ENCODE measurements at places on chromosomes 3 and 15.
A peak's percentile ranks its signal among the peaks of the same experiment; 100 is the strongest.

GRCh38 chr3:76199382-76199781 lies 414.0 kb upstream of the ZNF717 start:
- no peak for DNase-seq

DNA sequence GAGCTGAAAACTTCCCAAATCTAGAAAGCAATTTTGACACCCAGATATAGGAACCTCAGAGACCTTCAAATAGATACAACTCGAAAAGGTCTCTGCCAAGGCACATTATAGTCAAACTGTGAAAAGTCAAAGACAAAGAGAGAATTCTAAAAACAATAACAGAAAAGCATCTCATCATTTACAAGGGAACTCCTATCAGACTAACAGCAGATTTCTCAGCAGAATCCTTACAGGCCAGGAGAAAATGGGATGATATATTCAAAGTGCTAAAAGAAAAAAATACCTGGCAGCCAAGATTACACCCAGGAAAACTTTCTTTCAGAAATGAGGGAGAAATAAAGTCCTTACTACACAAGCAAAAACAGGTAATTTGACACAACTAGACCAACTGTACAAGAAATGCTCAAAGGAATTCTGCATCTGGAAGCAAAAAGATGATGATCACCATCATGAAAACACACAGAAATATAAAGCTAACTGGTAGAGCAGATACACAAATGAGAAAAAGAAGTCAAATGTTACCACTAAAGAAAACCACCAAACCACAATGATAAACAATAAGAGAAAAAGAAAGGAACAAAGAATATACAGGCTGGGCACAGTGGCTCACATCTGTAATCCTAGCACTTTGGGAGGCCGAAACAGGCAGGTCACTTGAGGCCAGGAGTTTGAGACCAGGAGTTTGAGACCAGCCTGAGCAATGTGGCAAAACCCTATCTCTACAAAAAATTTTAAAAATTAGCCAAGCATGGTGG lies 50.4 kb downstream of the ADAM10 start:
- no peak for DNase-seq

DNA sequence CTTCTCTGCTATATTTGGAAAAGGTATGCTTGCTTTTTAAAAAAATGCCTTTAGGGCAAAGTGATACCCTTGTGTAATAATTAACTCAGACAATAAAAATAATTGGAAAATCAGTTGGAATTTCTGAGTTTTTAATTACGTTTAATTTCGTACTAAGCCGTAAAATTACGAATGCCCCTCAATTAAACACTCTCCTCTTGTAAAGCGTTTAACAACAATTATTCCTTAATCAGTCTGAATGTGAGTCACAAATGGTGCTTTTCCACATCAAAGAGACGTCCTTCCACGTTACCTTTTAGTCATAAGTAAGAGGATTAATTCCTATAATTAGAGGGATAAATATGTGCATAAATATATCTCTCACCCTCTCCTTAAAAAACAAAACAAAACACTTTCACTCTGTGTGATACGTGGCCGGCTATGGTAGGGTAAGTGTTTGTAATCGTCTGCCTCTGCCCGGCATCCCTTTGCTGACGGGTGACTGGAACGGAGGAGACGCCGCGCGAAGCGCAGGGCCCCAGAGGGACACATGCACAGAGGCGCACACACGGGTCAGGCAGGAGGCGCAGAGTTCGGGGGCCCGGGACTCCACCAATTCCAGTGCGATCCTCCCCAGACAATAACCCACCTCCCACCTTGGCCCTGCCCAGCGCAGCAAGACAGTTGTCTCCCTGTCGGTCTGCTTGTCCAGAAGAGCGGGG lies 9.7 kb upstream of the MEIS2 start:
- DNase-seq, result no peak

- DNase-seq, result no peak
These were observed 1.8 kb downstream of the TWF2 start for GRCh38 chr3:52237006-52237656.

DNA sequence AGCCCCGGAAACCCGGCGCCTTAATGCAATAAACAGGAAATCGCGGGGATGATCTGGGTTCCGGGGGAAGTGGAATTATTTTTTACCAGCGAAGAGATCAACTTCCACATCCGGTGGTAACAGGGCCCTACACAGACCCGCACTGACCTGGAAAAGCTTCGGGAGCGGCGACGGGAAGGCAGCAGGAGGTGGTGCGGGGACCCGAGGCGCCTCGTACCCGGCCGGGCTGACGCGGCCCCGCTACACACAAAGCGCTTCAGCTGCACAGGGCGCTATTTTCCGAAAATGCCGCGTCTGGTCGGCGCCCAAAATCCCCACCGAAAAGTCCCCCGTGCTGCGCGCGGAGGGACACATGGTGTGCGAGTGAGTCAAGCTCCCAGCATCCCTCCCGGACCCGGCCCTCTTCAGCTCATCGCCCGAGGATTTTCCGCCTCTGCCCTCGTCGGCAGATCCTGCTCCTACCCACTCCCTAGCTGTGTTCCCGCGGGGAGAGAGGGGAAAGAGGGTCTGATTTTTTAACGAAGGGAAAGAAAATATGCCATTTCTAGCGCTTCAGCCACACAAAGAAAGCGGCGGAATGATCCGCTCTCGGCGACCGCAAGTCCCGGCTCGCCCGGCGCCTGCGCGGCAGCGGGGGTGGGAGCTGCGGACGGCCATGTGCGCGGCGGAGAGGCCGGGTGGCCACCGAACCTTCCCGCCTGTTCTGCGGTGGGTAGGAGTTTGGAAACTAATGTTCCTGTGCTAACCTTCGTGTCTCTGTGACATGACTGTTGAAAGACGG lies at the start of gene GABPB1:
TSS of gene GABPB1 (minus strand) at position 361 of the 781 bp plus-strand sequence. CDS start 45,400 bp downstream, outside the sequence.
- DNase-seq, result peak; percentile 78

DNA sequence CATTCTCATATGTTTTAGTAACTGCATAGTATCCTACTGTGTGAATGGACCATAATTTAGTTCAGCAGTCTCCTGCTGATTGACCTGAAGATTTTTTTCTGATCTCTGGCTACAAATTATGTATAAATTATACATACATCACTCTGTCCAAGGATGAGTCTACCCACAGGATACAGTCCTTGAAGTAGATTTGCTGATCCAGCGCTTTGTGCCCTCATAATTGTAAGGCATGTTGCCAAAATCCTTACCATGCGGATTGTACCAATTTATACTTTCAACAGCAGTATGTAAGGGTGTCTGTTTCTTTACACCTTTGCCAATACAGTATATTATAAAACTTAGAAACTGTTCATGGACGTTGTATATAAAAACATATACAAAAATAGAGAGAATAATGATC lies 46.5 kb downstream of the ACAA1 start:
- DNase-seq, result no peak

DNA sequence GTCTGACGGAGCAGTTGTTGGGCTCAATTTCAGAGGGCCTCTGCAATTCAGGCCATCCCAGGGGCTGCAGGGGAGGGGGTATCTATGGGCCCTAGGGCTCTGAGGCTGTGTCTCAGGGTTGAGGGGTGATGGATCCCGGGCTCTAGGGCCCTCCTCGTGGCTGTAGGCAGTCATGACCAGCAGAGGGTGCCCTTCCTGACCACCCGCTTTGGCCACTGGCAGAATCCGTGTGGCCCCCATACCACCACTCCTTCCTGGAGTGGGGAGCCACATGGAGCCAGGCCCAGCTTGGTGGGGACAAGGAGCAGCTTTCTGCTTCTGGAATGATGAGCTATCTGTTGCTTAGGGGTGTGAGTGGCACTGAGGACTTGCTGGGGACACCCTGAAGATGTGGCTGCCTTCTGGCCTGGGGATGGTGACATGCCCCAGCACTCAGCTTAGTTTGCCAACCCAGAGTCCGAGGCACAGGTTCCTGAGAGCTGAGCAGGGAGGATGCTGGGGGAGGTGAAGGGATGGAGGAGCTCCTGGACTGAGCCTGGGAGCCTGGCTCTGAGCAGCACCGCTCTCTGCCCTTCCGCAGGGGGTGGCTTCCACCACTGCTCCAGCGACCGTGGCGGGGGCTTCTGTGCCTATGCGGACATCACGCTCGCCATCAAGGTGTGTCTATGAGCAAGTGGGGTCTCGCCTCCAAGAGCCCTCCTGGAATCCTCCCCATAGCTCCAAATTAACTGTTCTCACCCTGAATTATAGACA lies 20.2 kb downstream of the HDAC11 start:
- DNase-seq, result no peak

- DNase-seq, result no peak
These were observed 34.5 kb downstream of the FANCI start for GRCh38 chr15:89278307-89278706.

DNA sequence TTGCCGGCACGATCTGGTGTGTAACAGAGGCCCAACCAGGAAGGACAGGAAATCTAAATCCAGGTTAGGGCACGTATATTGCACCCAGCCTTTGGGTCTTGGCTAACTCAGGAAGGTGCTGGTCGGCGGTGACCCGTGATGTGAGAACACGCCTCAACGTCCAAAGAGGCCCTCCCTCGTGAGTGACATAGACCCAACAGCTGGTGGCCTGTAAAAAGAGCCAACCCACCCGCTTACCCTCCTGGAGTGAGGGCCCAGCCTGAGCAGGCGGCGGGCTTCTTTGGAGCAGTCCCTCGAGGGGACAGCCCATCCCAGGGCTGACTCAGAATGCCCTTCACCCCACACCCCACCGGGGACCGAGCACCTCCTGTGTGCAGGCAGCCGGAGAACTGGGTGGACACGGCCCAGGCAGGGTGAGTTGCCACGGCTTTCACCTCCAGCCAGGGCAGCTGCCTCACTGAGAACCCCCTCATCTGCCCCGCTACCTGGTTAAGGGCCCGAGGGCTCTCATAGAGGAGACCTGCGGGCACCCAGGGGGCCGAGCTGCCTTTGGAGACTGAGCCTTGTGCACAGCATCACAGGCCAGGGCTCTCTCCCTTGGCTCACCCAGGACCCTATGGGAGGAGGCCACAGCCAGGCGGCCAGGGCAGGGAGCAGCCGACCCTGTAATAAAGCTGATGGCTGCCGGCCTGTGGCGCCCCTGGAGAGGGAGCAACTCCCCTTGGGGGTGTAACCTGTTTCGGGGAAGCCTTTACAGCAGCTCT lies 41.8 kb downstream of the ZNF710 start:
- DNase-seq, result no peak

DNA sequence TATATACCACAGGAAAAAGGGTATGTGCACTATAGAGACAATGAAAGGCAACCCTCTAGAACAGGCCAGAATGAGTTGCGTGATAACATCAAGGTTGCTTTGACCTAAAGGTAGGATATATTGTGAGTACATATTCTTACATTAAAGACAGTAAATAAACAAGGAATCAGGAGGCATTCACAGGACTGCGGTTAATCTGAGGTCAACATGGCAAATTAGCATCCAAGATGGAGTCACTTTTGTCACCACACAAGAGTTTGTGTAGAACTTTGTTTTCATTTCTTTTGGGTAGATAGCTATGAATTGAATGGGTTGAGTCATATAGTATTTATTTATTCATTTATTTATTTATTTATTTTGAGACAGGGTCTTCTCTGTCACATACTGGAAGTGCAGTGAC lies 11.5 kb upstream of the SCAP start:
- DNase-seq, result no peak

DNA sequence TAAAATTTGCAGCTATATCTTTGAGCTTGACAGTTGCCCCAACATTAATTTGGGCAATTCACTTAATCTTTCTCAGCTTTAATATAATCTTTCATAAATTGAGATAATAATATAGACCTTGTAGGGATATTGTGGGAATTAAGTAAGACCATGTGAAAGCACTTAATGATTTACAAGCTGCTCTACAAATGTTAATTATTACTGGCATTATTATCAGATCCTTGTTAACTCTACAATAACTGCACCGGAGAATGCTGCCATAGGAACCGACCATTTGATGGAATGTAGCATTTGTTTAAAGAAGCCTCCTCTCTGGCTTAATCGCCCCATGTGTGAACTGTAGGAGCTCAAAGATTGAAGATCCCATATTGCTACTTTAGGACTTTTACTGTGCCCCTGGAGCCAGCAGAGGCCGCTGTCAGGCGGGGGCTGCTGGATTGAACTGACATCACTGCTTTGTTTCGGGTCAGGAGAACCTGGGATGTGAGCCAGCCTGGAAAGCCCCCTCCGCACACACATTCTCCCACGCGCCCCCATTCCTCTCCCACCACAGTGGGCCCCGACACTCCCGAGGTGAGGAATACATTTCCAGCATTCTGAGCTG lies 154.2 kb upstream of the TNIK start:
- DNase-seq, result no peak

- DNase-seq, result peak; percentile 40
These were observed 10.9 kb downstream of the TM2D3 start for GRCh38 chr15:101641129-101641764.

DNA sequence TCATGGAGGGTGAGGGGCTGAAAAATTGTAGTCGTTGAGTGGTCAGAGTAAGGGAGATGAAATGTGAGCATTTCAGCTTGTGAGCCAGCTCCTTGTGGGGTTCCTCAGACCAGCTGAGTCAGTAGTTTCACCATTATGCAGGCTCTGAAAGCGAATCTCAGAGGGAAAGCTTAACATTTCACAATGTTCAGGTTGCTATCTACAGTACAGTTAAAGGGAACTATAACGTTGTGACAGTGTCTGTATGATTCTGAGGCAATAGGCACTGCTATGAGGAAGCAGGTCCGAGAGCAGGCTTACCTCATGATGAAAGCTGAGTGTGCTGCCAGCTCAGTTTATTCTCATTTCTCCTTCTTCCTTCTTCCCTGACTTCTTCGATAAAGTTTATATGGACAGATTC lies 469.6 kb downstream of the EDEM1 start:
- DNase-seq, result no peak

DNA sequence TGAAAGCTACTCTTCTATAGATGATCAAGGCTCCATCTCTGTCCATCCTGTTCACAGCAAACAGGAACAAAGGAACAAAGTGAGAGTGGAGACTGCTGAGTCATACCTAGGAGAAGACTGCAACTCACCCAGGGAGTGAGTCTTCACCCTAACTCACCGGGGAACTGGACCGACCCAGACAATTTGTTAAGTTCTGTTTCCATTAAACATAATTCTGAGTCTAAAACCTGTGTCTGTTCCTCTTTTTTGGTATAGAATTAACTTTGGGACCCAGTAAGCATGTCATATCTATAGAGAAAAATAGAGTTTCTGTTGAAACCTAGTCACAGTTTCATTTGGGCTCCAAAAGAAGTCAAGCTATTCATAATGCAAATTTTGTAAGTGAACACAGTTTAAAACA lies 21.6 kb downstream of the CCDC80 start:
- no peak for DNase-seq

GRCh38 chr3:9430733-9431132 lies 33.3 kb downstream of the SETD5 start:
- DNase-seq, result no peak

- DNase-seq, result no peak
These were observed 8.8 kb upstream of the FAM107A start for GRCh38 chr3:58585994-58586393.

DNA sequence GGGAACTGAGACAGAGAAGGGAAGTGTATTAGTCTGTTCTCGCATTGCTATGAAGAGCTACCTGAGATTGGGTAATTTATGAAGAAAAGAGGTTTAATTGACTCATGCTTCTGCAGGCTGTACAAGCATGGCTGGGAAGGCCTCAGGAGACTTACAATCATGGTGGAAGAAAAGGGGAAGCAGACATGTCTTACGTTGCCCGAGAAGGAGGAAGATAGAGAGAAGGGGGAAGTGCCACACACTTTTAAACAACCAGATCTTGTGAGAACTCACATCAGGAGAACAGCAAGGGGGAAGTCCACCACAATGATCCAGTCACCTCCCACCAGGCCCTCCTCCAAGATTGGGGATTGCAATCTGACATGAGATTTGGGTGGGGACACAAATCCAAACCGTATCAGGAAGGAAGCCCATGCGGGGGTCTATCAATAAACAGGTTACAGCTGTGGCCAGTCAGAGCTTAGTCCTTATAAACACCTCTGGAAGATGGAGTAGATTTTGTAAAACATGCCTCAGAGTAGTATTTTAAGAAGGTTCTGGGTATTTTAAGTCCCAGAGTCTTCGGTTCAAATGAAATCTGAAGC lies 153.9 kb downstream of the GHSR start:
- no peak for DNase-seq

GRCh38 chr15:67161412-67161811 lies 93.0 kb downstream of the AAGAB start:
- no peak for DNase-seq

Measured in stimulated activated CD8-positive, alpha-beta memory T cell treated with anti-CD3 and anti-CD28 coated beads, Interleukin-2, amount 100 ng/mL, for 1 hour (primary cell).